ENCODE measurements at places on chromosomes 4 and X. TPM values are rescaled to one million over a fixed set of nuclear protein-coding genes. Genes with fewer than 3 reads are reported as not detected.

CENPE gene
- 0.28 TPM for polyA plus RNA-seq

TEX11 gene
- polyA plus RNA-seq, result not detected

XG gene
- 0.98 TPM for polyA plus RNA-seq

IQCM gene
- not detected for polyA plus RNA-seq

ART3 gene
- polyA plus RNA-seq, result 1.5 TPM

EDA gene
- 4.5 TPM for polyA plus RNA-seq

GLOD5 gene
- not detected for polyA plus RNA-seq

CXXC4 gene
- polyA plus RNA-seq, result 2.1 TPM

SPOCK3 gene
- polyA plus RNA-seq, result 1.6 TPM

SPANXA2 gene
- not detected for polyA plus RNA-seq

PAGE1 gene
- polyA plus RNA-seq, result not detected

CSAG1 gene
- polyA plus RNA-seq, result not detected

SMARCA5 gene
- polyA plus RNA-seq, result 21.2 TPM

SH3TC1 gene
- 1.1 TPM for polyA plus RNA-seq

CHRNA9 gene
- polyA plus RNA-seq, result not detected

TECRL gene
- polyA plus RNA-seq, result 0.07 TPM

DUSP21 gene
- polyA plus RNA-seq, result not detected
